ENCODE measurements at places on chromosomes 3 and 15.

GRCh38 chr3:22671848-22672247 is 531.3 kb upstream of the UBE2E2 start:
- no peak for DNase-seq

DNA sequence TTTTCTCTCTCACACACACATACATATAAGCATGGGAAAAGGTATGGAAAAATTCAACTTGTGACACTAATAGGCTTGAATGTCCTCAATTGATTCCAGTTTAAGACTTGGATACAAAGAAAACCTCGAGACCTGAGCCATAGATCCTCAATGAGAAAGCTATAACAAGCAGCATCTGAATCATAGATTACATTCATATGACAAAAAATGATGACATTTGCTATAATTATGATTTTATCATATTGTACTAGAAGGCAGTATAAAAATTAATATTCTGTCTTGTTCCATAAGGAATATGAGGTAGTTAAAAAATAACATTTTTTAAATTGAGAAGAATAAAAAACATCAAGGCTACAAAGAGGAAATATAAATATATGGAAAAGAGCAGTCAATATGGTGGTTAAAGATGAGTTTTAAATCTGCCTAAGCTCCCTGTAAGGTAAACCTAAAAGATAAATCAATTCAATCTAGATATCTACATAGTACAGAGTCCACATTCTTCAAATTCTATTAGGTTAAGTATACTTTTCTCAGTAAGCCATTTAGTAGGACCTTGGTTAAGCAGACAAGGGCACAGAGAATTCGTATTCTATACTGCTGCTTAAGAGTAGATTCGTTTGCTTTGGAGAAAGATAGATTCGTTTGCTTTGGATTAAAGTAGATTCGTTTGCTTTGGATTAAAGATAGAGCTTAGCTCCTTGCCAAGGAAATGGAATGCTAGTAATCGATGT is 175.7 kb downstream of the STAG1 start:
- no peak for DNase-seq

DNA sequence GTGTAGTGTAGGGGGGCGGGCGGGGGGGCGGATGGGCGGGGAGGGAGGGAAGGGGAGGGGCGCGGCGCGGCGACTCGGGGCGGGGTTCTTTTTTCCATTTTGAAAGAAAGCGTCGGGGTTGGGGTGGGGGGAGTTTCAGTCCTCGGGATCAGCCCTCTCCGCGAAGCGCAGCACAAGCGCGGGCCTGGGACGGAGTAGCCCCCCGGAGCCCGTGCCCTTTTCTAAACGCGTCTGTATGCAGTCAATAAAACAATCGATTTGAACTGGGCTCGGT is 6.1 kb downstream of the ISLR2 start:
- no peak for DNase-seq

- no peak for DNase-seq
These were observed 2.6 kb upstream of the FOXP1 start for GRCh38 chr3:71585887-71586809.

DNA sequence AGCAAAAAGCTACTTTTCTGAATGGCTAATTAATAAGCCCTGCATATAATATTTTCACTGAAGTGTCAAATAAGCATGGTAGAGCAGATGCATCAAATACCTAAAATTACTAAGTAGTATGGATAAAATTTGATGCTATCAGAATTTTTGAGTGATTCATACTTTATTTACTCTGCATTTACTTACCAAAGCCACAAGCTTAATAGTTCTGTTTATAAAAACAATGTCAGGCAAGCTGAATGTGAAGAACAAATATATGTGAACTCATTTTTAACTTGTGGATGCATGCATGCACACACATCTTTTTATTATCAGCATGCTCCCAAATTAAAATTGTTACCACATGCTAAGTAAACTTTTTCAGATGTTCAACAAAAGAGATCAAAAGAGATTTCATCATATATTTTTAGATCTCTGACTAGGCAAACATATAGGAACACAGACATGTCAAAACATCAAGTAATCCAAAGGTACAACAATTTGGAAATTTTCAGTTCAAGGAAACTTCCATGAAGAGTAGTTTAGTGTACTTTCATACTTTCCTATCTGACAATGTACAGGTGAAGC is 969.4 kb downstream of the ROBO1 start:
- no peak for DNase-seq

DNA sequence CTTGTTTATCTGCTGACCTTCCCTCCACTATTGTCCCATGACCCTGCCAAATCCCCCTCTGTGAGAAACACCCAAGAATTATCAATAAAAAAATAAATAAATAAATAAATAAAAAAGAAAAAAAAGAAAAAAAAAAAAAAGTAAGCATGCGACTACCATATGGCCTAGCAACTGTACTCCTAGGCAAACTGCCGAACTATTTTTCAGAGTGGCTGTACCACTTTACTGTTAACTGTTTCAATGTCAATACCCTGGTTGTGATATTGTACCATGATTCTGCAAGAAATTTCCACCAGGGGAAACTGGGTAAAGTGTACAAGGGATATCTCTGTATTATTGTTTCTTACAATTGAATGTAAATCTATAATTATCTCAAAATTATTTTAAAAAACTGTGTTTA is 41.3 kb upstream of the MAP4 start:
- no peak for DNase-seq

DNA sequence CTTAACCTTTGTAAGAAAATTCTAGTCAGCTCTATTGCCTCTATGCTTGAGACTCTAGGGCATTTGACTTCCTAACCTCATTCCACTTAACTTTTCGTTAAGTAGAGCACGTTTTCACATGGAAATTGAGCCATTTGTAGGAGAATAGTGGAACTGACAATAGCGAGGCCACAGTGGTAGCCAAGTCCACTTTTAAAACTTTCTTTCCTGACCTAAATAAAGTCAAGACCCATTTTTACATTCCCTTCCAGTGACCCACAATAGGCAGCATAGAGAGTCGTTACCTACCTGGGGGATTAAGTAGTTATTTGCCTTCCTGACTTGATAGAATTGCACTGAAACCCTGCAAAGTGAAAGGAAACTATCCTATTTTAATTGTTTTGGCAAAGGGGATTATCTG is 386.0 kb upstream of the NECTIN3 start:
- no peak for DNase-seq

DNA sequence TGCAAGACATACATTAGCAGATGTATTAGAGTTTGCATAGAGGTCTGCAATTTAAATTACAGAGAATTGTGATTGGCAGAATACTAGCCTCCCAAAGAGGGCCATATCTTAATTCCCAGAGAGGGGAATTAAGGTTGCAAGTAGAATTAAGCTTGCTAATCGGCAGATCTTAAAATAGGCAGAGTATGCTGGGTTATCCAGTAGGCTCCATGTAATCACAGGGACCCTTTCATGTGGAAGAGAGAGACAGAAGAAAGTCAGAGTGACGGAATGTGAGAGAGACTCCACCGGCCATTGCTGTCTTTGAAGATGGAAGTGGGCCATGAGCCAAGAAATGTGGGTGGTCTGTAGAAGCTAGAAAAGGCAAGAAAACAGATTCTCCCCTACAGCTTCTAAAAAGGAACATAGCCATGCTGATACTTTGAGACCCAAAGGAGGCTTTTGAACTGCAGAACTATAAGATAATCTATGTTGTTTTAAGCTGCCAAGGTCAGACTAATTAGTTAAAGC is 38.8 kb downstream of the IMPG2 start:
- no peak for DNase-seq

- no peak for DNase-seq
These were observed 880.3 kb upstream of the GBE1 start for GRCh38 chr3:82641701-82642100.

DNA sequence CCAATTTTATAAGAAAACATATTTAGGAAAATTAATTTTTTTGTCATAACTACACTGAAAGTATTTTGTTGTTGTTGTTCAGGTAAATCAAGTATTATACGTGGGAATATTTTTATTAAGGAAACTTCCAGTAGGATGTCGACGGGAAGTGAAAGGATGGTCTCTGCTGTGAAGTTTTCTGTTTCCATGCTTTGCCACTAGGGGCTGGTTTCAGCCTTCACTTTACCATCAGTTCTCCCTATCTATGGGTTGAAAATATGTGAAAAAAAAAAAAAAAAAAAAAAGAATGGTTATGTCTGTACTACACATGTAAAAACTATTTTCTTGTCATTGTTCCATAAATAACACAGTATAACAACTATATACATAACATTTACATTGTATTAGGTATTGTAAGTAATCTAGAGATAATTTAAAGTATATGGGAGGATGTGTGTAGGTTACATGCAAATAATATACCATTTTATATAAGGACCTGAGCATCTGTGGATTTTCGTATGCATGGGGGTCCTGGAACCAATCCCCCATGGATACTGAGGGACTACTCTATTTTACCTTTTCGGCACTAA is 136.7 kb downstream of the SMAD6 start:
- DNase-seq: peak; percentile 44

DNA sequence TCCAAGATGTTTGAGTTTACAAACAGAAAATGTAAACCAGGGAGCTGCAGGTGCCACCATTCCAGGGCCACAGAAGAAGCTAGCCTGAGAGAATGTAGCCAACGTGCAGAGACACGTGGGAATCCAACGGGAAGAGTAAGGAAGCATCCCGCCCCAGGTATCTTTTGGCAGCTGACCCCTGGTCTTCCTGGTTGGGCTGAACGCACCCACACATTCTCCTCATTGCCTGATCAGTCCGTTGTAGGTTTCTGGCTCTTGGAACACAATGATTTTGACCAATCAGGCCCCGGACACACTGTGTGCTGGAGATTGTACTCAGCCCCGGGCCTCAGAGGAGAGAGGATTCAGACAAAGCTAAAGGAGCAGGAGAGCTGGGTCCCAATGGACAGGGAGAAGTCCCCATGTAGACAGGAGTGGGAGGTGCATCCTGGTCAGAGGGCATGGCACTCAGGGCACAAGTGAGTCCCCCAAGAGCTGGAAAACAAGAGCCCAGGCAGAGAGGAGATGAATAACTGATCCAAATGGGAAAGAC is 102.3 kb downstream of the TPRA1 start:
- no peak for DNase-seq

DNA sequence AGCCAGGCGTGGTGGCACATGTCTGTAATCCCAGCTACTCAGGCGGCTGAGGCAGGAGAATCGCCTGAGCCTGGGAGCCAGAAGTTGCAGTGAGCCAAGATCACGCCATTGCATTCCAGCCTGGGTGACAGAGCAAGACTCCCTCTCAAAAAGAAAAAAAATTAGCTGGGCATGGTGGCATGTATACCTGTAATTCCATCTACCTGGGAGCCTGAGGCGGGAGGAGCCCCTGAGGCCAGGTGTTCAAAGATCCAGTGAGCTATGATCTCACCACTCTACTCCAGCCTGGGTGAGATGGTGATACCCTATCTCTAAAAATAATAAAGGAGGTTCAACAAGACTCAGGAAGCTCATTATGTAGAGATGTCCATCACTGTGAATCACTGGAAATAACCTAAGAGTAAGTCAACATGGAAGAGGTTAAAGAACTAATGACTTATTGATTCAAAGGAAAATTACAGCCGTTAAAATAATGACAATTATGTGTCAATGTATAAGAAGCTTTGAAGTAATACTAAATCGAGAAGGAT is 19.8 kb upstream of the RAB7A start:
- no peak for DNase-seq

GRCh38 chr15:42737529-42738328 is 801 bp upstream of the CDAN1 start:
- DNase-seq: no peak

- peak; percentile 10 for DNase-seq
These were observed 109.0 kb downstream of the CDIN1 start for GRCh38 chr15:36688310-36689011.

- DNase-seq: peak; percentile 34
These were observed 146.6 kb upstream of the TPM1 start for GRCh38 chr15:62895905-62896316.

DNA sequence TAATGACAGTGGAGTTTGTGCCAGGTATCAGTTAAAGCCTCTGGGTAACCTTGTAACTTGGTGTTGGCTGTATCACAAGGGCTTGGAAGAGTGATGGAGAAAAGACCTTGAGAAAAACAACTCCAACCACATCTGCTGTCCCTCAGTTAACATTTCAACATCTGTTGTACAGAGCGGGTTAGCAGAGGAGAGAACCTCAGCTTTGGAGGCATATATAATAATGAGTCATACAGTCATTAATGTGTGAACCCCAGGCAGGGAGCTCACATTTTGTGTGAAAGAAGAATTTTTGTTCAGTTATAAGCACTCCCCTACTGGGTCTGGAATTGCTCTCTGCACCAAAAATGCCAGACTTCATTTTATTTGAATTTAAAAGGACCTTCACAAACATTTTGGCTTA is 439.5 kb downstream of the PDCD6IP start:
- no peak for DNase-seq

DNA sequence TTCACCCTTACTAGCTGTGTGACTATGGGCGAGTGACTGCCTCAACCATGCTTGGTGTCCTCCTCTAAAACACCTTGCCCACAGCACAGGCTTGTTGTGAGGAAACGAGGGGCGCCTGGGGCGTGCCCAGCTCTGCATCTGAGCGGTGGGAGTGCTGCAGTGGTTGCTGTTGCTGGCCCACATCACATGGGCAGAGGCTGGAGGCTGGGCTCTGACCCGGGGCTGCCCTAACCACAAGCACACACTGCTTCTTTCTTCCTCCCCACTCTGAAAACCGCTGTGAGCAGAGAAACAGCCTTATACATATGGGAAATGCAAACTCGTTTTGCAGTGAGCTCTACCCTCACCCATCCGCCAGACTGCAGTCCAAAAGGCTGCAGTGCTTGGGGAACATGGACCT is 74.8 kb upstream of the RPL32 start:
- DNase-seq: no peak

GRCh38 chr3:45765266-45765851 is 31.0 kb downstream of the SLC6A20 start:
- no peak for DNase-seq

DNA sequence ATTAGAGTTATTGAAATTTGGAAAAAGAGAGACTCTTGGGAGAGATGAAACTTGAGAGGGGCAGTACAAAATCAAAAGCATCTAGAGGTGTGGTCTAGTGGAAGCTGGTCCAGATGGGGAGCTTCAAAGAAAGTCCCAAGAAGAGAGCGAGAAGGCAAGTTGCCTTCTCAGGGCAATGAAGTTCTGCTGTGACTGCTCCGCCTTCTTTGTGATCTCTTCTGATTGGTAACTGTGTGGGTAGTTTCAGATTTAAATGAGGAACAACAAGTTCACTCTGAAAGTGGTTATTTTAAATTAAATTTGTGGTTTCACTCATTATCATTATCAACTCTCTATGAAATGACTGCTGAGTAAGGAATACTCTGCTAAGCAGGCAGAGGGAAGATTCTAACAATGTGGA is 233.3 kb downstream of the NLGN1 start:
- DNase-seq: no peak

DNA sequence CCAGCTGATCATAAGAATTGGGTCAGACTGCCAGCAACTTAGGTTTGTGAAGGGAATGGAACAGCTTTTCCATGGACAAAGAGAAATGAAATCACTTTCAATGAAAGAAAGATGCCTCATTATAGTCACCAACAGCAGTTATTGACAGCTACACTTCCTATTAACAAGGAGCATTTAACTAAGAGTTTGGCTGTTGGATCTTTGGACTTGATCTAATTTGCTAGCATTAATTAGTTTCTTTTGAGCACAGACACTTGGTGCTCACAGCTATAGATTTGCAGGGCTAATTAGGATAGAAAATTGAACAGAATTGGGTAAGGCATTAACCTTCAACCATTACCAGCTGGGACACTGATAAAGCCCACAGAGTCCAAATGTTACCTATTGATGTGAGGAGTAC is 24.2 kb downstream of the CMC1 start:
- no peak for DNase-seq
